Large intestine (tissue), 12 donors: ENCODE measurements at places on chromosomes 5 and 9. TPM values are rescaled to one million over a fixed set of nuclear protein-coding genes. Genes with fewer than 3 reads are reported as not detected.

GRCh38 chr9:34986540-34987047 is 3.0 kb upstream of the DNAJB5 start:
- no peak for DNase-seq

- no peak for DNase-seq
Observed at GRCh38 chr9:68951879-68952659, 61.8 kb downstream of the PRKACG start.

The IPPK gene
- 7.9 TPM for polyA plus RNA-seq

DNA sequence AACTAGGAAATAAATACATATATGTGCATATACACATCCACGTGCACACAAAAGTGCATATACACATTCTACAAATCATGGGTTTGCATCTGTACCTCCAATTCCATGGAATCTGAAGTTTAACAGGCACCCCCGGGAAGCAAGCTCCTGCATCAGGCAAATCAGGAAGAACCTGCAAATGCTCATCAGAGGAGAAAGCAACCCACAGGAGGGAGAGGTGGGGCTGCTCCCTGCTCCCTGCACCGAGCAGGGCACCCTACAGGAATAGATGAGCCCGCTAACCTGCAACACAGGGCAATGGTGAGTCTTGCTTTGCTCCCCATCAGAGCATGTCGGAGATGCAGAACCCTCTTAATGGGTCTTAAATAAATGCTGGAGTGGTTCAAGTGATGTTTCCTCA is 151.3 kb downstream of the DAB2IP start:
- no peak for DNase-seq

GRCh38 chr5:93998951-93999455 is 257.6 kb upstream of the POU5F2 start:
- DNase-seq: no peak

- no peak for DNase-seq
Observed at GRCh38 chr5:82405161-82405560, 127.0 kb upstream of the RPS23 start.

The SMIM33 gene
- not detected for polyA plus RNA-seq

DNA sequence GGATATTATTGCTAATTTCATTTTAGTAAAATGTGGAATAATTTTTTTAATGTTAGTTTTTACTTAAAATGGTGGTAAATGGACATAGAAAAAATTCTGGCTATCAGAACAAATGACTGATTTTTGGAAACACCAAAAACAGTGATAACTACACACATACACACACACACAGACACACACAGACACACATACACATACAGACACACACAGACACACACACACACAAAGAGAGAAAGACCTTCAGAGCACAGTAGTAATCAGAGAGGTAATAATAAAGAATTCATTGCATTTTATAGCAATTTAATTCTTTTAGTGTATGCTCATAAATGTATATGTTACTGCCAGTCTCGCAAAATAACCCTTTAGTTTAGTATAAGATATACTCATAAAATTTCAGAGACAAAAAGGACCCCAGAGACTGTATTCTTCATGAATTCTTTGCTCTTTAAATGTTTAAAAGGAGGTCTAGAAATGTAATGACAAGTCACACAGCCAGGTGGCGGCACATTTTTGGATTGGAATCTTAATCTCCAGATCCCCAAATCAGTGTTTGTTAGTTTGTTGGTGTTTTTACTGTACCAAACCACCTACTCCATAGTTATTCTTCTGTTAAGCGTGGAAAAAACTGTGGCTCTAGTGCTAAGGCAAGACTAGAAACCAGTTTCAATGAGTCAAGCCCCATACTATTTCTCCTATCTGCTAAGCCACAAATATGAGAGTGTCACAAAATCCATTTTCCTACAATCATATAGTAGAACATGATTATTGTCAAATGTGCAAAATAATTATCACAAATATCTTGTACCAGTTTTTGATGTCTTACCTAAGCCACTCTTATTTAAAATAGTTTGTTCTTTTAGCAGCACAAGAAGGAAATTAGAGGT is 109.9 kb downstream of the EDIL3 start:
- DNase-seq: no peak

The CDC42SE2 gene
- polyA plus RNA-seq: 46.2 TPM

The FBP1 gene
- 259 TPM for polyA plus RNA-seq

GRCh38 chr5:139664727-139665351 is 16.7 kb downstream of the CXXC5 start:
- no peak for DNase-seq
